ENCODE measurements at places on chromosomes 13 and 19.

DNA sequence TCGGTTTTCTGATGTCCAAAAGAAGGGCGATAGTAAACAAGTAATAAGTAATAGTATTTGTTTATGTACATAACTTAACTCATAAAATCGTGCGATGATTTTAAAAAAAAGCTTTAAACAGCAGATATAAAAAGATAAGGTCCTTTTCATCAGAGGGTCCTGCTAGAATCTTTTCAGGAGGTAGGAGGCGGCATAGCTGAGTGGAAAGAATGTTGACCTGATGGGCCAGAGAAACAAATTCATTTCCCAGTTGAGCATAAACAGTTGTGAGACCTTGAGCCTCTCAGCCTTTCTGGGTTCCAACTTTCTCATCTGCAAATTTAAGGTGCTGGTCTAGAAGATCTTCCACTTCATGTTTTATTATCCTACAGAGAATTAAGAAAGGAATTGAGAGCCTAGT is 173.5 kb downstream of the LACC1 start:
- no peak for DNase-seq

- DNase-seq, result no peak
Observed at GRCh38 chr19:2338751-2339643, 10.5 kb downstream of the SPPL2B start.

DNA sequence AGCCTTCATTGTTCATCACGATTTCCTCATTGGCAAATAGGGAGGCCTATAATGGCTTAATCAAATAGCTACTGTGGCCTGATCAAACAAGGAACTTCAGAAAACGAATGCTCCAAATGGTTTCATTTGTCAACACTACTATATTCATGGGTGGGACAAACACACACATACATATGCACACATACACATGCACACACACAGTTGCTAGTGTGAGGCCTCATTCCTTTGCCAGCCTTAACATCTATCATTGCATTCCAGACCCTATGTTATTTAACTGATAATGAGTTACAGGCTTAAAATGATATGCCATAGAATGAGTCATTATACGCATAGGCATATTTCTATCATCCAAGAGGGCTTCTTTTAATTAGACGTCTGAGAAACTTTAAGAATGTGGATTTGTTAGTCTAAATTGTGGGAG is 140.2 kb downstream of the KLF5 start:
- no peak for DNase-seq

- no peak for DNase-seq
Observed at GRCh38 chr19:33464733-33465115, 56.9 kb downstream of the PEPD start.

GRCh38 chr19:40262422-40262821 is 22.7 kb downstream of the AKT2 start:
- DNase-seq, result no peak

- DNase-seq, result peak; percentile 54
Observed at GRCh38 chr19:27794494-27795042, 1418.4 kb downstream of the UQCRFS1 start.

GRCh38 chr13:89029062-89029461 is 1357.9 kb downstream of the SLITRK5 start:
- DNase-seq, result no peak

GRCh38 chr19:55638864-55639359 is 1.9 kb upstream of the ZNF580 start:
- peak; percentile 38 for DNase-seq

- DNase-seq, result peak; percentile 49
Observed at GRCh38 chr19:17090583-17090982, 15.0 kb downstream of the MYO9B start.

All from cardiac fibroblast (primary cell).